GM04503 (cell line): ENCODE measurements at places on chromosomes 12 and 14.

DNA sequence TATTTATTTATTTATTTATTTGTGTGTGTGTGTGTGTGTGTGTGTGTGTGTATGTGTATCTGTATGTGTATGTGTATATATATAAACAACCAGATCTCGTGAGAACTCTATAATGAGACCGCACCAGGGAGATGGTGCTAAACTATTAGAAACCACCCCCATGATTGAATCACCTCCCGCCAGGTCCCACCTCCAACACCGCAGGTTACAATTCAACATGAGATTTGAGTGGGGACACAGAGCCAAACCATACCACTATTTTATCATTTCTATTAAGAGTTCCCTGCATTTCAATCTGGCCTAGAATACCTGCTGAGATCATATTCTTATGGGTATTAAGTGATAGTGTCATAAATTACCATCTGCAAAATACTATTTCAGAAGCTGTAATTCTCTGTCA is 243.8 kb upstream of the PLEKHG7 start:
- DNase-seq: no peak

DNA sequence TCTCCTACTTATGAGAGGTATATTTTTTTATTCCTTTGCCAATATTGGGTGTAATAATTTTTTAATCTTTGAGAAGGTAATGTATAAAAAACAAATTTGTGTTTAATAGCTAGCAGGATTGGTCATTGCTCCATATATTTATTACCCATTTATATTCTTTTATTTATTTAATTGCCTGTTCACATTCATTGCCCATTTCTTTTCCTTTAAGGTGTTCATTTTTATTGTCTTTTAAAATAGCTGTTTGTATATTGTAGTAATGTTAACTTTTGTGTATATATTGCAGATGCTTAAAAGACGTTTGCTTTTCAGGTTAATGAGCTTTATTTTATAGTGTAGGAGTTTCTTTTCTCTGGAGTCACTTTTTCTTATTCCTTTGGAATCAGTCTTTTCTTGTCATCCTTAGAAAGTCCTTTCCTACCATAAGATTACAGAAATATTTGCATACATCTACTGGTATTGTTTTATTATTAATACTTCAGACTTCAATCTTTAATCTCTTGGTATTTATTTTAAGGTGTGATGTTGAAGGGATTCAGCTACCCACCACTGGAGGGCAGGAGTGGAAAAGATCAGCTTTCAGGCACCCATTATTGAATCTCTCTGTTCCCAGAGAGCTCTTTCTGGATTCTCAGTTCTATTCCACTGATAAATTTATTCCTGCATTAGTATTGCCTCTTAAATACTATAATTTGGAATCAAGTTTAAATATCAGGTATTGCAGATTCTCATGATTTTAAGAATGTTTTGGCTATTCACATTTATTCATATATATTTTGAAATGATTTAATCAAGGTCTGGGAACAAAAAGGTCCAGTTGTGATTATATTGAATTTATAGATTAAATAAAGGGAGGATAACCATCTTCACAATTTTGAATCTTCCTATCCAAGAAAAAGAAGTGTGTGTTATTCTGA is 17.3 kb downstream of the PPM1A start:
- DNase-seq: no peak

DNA sequence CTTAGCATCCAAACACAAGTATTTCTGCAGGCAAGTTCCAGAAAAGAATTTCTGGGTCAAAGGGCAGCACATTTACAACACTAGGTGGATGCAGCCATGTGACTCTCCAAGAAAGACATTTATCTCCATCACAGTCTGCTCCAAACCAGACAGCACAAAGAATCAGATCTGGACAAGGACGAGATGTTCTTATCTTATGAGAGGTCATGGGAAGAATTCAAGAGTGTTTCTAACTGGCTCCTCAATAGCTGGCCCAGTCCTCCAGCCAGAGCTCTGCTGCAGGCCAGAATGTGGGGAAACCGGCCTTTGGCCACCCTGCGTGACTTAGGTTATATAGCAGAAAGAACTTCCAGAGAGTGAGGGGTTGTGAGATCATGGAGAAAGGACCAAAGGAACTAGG is 17.4 kb downstream of the TMEM119 start:
- DNase-seq: no peak

DNA sequence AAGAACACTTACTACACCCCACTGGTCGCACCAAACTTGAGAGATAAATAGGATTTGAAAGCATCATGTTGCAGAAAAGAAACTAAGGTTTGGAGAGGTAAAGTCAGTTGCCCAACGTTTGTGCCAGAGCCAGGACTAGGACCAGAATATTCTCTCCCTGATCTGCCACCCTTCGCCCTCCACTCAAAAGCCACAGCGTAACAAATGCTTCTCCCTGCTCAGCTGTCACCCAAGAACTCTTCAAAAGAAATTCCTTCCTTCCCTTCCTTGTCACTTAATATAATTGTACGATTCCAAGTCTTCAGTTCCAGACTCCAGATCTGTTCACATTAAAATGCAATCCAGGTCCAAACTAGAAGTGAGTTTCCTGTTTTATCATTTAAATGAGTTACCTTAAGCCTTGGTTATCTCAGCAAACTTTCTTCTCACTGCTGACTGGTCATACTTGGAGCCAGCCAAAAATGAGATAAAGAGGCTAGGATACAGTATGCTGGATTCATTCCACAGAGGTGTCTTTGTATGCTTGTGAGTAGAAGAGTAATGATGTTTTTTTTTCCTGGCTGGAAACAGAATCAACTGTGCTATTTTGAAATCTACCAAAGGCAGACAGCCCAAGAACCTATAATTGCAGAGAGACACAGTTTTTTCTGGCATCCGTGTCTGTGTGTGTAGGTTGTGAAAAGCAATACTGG is 12.8 kb upstream of the PPFIBP1 start:
- peak; percentile 45 for DNase-seq

GRCh38 chr14:49549446-49549845 is 36.7 kb downstream of the RPS29 start:
- no peak for DNase-seq

GRCh38 chr12:117583677-117584225 is 222.3 kb upstream of the NOS1 start:
- no peak for DNase-seq

DNA sequence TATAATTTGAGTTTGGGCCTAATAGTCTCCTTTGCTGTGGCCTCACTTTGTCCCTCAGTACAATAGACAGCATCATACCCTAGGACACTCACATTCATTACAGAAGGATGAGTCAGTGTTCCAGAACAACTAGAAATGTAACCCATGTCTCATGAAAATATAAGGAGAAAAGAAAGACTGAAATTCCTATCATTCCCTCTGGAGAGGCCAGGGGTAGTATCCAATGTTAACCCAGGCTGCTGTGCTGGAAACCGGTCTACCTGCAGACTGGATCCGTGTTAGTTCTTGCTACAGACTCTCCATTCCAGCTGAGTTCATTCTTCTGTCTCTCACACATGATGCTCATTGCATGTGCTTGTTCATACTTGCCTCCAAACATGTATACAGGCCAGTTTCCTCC is 75.8 kb upstream of the HOXC13 start:
- peak; percentile 37 for DNase-seq

GRCh38 chr12:103205906-103206305 is 248.4 kb downstream of the ASCL1 start:
- no peak for DNase-seq

GRCh38 chr12:14903386-14904098 is 17.9 kb upstream of the MGP start:
- DNase-seq: no peak

GRCh38 chr14:103916636-103917262 is 11.5 kb upstream of the TDRD9 start:
- no peak for DNase-seq
